ENCODE measurements at places on chromosomes 13 and 19. TPM values are rescaled to one million over a fixed set of nuclear protein-coding genes. Genes with fewer than 3 reads are reported as not detected.

DNA sequence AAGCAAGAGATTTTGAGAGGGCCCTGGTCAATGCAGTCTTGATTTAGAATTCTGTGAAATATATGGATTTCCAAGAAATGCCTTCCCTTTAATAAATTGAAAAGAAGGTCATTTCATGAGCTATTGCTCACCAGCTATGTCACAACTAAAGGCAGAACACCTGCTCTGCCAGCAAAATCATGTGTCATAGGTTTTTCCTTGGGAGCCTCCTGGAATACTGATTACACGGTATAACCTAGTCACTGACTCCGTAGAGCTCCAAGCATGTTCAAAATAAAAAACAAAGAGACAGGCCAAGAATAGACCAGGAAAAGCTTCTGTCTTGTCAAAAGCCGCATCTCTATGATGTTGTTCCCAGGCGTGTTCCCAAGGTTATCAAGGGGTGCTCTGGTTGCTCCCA lies 45.5 kb downstream of the HSPH1 start:
- H3K4me1 ChIP-seq: peaks cover 2% of the 10 kb centered on the region
- H3K27ac ChIP-seq: no peak overlapping the region
- H3K27me3 ChIP-seq: no peaks in the 10 kb centered on the region
- no peaks in the 10 kb centered on the region for H3K36me3 ChIP-seq

GRCh38 chr19:1272423-1273262 lies 2.7 kb upstream of the FAM174C start:
- no peak for DNase-seq
- peaks cover 48% of the 10 kb centered on the region for H3K36me3 ChIP-seq
- H3K4me1 ChIP-seq: peaks cover 69% of the 10 kb centered on the region
- H3K27me3 ChIP-seq: no peaks in the 10 kb centered on the region

DNA sequence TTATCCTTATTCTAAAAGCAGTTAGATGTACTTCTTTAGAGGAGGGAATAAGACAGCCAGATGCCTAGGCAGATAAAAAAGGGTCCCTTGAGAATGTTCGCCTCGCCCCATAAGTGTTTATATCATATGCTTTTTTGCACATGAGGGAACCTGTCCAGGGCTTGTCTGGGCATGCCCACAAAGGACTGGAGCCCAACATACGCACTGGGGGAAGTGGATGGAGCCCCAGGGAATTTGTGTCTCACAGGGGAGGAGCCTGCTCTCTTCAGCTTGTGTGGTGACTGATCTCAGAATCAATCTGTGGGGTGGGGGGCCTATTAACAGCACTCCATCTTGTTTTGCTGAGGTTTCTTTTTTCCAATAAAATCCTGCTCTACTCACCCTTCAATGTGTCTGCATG lies 22.6 kb downstream of the MED4 start:
- no peaks in the 10 kb centered on the region for H3K4me1 ChIP-seq
- no peak overlapping the region for H3K4me3 ChIP-seq
- peaks cover 66% of the 10 kb centered on the region for H3K36me3 ChIP-seq
- DNase-seq: no peak
- H3K27me3 ChIP-seq: no peaks in the 10 kb centered on the region

Gene TMEM145
- 3.3 TPM for polyA plus RNA-seq

DNA sequence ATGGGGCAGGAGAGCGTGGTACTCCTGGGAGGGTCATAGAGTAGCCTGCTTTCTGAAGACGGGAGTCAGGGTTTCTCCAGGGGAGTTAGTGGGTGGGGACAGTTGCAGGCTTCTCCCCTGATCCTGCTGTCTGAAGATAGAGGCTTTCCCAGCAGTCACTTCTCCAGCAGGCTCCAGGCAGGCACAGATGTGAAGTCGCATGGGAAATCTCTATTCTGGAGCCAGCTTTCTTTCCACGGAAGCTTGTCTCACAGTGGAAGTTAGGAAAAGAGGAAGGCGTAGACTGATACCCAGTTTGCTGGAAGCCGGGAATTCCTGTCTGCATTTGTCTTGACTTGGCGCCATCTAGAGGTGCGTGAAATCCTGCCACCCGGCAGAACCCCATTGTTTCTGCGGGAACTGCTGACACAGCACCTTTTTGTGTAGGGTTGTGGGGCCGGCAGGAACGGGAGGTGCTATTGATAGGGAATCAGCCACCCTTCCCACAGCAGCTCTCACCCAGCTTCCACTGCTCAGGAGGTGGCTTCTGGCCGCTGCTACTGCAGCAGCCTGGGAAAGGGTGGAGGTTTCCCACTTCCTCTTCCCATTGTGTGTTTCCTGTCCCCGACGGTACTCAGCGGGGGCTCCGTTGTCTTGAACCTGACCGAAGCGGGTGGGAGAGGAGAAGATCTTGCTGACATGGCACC lies 28.5 kb upstream of the NPAS1 start:
- H3K36me3 ChIP-seq: peaks cover 74% of the 10 kb centered on the region
- peaks cover 2% of the 10 kb centered on the region for H3K4me1 ChIP-seq
- DNase-seq: peak; percentile 74
- no peak overlapping the region for H3K4me3 ChIP-seq

Gene DAND5
- polyA plus RNA-seq: 0.06 TPM

- DNase-seq: no peak
- H3K27ac ChIP-seq: no peak overlapping the region
- no peak overlapping the region for H3K4me3 ChIP-seq
- peaks cover 68% of the 10 kb centered on the region for H3K36me3 ChIP-seq
- no peaks in the 10 kb centered on the region for H3K4me1 ChIP-seq
- H3K27me3 ChIP-seq: no peaks in the 10 kb centered on the region
Measured at GRCh38 chr13:112809332-112810315, 119.8 kb downstream of the ATP11A start.

DNA sequence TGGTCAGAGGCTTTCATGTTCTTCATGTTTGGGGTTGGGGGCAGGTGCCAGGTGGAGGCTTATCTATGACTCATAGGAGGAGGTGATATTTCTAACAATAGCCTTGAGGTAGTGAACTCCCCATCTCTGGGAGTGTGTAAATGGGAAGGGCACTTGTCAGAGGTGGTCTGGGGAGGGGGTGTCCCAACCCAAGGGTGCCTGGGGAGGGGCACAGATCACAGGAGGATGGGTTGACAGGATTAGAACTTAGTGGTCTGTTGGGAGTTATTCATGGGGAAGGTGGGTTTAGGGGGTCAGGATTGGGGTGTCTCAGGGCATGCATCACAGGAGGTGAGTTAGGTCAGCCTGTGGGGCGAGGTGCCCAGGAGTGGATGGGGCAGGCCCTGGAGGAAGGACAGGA lies 1.6 kb downstream of the ACTL9 start:
- H3K4me3 ChIP-seq: no peak overlapping the region
- H3K4me1 ChIP-seq: no peaks in the 10 kb centered on the region
- no peak overlapping the region for H3K27ac ChIP-seq
- no peaks in the 10 kb centered on the region for H3K36me3 ChIP-seq
- no peak for DNase-seq

Gene SSC5D
- 4.0 TPM for polyA plus RNA-seq

Gene ETV2
- polyA plus RNA-seq: 1.5 TPM

Data from large intestine (tissue), 12 donors.